Fibroblast of upper back skin (primary cell): ENCODE measurements at places on chromosomes 4 and X.
A peak's percentile ranks its signal among the peaks of the same experiment; 100 is the strongest.

DNA sequence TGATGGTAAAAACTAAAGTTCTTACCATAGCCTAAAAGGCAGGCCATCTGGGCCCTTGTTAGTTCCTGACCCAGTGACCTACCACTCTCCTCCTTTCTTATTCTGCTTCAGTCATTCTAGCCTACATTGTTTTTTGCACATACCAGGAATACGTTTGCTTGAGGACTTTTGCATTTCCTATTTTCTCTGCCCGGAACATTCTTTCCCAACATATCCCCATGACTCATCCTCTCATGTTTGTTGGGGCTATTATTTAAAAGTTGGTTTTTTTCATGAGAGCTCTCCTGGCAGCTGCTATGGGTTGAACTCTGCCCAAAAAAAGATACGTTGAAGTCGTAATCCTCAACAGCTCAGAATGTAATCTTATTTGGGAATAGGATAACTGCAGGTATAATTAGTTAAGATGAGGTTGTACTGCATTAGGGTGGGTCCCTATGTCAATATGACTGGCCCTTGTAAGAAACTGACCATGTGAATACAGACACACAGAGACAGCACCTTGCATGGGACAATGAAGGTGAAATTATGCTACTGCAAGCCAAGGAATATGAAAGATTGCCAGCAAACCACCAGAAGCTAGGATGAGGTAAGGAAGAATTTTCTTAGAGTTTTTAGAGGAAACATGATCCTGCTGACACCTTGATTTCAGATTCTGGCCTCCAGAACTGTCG is 138.3 kb upstream of the PDHA2 start:
- peak; percentile 25 for DNase-seq

DNA sequence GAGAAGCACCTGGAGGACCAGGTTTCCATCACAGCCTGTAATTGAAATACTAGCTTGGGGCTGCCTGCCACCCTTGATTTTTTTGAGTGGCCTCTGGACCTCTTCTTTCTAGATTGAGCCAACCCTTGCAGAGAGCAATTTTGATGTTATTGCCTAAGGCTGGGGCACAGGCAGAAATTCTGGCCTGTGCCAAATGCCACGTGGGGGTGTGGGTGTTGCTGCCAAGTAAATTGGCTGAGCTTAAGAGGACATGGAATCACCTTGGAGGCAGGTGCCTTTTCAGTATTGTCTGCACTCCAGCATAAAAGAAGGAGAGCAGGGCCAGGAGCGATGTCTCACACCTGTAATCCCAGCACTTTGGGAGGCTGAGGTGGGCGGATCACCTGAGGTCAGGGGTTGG is 286.1 kb upstream of the PRPS2 start:
- DNase-seq: no peak

DNA sequence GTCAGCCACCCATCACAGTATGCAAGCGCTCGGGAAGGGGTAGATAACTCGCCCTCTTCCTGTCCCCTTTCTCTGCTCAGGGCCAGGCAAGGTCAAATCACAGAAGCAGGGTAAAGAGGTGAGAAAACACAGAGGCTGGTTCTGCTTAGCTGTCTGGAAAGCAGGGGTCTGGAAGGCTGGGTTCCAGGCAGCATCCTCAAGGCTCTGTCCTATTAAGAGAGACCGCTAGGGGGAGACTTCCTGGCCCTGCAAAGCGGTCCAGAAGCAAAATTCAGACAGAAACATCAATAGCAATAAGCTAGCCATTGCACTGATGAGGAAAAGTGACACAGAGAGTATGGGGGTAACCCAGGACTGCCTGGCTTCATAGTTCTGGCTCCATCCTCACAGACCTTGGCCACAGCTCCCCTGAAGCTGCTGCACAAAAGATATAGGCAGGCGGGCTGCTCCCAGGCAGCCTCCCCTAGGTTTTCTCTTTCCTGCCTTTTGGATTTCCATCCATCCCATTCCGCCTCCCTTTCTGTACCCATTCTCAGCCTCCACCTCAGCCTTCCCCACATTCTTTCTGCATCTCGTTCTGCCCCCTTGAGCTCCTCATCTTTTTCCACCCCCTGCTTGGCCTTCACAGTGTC is 308.5 kb downstream of the EVC2 start:
- peak; percentile 14 for DNase-seq

GRCh38 chr4:80611678-80611979 is 276.1 kb downstream of the CFAP299 start:
- DNase-seq: no peak

GRCh38 chrX:79415056-79415455 is 47.9 kb upstream of the ITM2A start:
- DNase-seq: no peak

GRCh38 chr4:114527170-114527569 is 71.4 kb upstream of the UGT8 start:
- no peak for DNase-seq

DNA sequence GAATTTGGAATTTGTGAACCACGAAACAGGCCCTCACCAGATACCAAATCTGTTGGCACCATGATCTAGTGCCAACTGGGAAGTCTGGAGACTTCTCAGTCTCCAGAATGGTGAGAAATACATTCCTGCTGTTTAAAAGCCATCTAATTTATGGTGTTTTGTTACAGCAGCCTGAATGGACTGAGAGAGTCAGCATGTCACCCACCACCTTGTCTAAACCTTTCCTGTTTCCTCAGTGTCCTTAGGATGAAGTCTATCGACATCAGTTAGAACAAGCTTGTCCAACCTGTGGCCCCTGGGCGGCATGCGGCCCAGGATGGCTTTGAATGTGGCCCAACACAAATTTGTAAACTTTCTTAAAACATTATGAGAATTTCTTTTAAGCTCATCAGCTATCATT is 42.1 kb downstream of the FREM3 start:
- no peak for DNase-seq
